ENCODE measurements at places on chromosomes 1 and 21.

- ATAC-seq = peak; percentile 97
Observed at GRCh38 chr1:49026230-49026811, 249.6 kb upstream of the BEND5 start.

DNA sequence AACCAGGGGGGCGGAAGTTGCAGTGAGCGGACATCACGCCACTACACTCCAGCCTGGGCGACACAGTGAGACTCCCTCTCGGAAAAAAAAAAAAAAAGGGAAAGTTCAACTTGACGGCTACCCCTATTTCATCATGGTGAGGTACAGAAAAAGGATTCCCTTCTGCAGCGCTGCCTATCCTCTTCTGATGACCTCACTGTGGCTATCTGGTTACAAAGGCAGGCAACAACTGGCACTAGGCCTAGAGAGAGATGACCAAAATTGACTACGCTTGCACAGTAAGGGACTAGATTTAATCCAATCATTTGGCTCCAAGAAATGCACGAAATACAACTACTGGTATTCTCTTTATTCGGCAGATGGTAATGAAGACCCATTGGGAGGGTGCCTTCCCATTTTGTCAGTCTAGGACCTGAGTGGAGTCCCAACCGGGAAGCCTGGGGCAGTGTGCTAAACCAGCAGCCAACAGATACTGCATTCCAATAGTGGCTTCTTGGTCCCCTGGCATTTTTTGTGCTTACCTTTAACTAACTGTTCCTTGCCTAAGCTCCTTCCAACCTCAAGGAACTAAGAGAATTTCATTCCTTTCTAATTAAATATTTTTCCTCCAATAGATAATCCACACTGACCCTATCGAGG lies 36.6 kb downstream of the ITPKB start:
- peak; percentile 47 for ATAC-seq

GRCh38 chr1:239814306-239814881 lies 277.3 kb upstream of the FMN2 start:
- peak; percentile 88 for ATAC-seq

- ATAC-seq = no peak
Observed at GRCh38 chr1:36790191-36790590, 244.1 kb downstream of the GRIK3 start.

DNA sequence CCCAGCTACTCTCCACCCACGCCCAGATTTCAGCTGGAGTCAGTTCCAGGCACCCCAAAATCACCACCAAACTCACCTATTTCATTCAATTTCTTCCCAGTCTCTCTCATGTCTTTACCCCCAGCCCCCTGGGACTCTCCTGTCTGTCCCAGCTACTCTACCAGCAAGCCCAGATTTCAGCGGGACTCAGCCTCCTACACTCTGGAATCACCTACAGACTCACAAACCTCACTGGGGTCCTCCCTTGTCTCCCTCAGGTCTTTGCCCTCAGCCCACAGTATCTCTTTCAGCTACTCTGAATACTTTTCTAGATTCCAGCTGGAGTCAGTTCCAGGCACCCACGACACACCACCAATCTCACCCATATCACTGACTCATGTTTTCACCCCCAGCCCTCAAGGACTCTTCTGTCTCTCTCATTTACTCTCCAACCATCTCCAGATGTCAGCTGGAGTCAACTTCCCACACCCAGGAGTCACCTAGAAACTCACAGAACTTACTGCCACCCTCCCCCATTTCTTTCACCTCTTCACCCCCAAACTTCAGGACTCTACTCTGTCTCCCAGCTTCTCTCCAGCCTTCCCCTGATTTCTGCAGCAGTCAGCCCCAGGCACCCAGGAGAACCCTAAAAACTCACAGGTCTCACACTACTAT lies 1529.3 kb upstream of the TPTE start:
- ATAC-seq = no peak

GRCh38 chr21:39645331-39645730 lies 32.6 kb downstream of the B3GALT5 start:
- ATAC-seq = no peak

DNA sequence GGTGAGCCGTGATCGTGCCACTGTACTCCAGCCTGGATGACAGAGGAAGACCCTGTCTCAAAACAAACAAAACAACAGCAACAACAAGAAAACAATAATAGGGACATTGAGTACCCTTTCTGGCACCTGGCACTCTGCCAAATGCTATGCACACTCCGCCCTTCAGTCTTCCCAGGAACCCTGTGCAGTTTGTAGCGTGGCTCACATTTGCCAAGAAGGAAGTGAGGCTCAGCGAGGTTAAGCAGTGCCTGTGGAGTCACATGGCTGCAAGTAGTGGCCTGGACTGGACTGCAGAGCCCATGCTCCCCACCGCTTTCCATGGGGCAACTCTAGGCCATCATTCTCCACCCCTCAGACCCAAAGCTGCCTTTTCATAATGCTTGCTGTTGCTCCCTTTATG lies 5.3 kb upstream of the EVA1B start:
- no peak for ATAC-seq

DNA sequence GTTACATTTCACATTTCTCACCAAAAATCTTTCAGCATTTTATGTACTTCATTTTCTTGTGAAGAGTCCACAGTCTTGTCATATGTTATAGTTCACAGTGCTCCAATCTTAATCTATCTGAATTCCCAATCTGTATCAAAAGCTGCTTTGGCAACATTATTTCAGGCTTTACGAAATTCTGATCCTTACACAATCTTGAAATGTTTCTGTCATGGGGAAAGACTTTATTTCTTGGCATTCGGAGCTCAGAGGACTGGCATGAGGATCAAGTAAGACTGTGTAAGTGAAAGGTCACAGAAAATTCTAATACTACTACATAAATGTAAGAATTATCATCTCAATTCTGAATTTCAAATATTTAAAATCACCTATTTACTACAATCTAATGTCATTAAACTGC lies 2.0 kb downstream of the USP33 start:
- ATAC-seq = no peak

GRCh38 chr1:82867781-82868180 lies 1067.0 kb downstream of the ADGRL2 start:
- no peak for ATAC-seq

DNA sequence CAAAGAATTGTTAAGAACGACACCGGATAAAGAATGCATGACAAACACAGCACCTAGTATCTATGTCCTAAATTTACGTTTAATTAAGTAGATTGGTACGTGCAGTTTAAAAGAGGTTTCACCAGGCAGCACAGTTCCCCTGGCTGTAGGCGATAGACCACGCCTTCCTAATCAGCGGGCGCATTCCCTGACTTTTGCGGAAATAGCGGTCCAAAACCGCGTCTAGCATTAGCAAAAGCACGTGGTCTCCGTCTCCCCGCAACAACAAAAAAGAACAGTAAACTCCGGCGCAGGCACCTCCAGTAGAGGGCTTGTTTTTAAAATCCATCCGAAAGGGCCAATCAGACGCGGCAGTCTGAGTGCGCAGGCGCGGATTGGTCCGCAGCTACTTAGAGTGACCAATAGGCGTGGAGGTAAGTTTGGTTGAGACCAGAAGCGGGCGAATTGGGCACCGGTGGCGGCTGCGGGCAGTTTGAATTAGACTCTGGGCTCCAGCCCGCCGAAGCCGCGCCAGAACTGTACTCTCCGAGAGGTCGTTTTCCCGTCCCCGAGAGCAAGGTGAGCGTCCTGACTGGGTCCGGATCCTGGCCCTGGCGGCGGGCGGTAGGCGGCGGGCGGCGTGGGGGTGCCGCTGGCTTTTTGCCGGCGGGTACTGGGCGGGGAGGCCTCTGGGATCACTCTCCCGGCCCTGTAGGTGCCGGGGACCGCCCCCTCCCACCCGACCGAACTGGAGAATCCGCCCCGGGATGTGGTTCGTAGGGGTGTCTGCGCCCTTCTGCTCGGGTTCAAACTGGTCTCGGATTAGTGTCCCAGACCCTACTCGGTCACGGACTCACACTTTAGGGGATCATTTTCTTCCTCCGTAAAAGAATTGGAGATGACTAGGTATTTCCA lies at the start of gene CENPF:
CENPF (plus strand) TSS at position 432 of the 894 bp plus-strand sequence. CDS start 10,560 bp downstream, outside the sequence.
- ATAC-seq = peak; percentile 98

DNA sequence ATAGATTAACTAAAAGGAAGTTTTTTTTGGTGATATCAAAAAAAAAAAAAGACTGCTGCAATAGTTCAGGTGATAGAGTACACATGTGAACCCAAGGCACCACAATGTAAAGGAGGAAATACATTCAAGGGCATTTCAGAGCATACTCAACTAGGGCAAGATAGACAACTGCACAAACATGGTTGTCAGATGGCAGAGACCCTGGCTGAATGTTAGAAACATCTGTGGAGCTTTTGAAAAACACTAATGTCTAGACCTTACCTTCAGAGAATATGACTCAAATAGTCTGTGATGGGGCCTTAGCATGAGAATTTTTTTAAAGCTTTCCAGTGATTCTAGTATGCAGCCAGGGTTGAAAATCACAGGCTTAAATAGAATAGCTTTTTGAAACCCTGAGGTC lies 173.6 kb downstream of the VAV3 start:
- no peak for ATAC-seq

GRCh38 chr1:115702959-115703358 lies 61.2 kb downstream of the VANGL1 start:
- no peak for ATAC-seq

- peak; percentile 97 for ATAC-seq
Observed at GRCh38 chr1:58848818-58849411, 65.1 kb upstream of the JUN start.

- peak; percentile 84 for ATAC-seq
Observed at GRCh38 chr21:45050797-45051489, 23.4 kb upstream of the ADARB1 start.

GRCh38 chr1:154615411-154615810 lies 7.4 kb upstream of the ADAR start:
- no peak for ATAC-seq

- peak; percentile 70 for ATAC-seq
Observed at GRCh38 chr1:12166834-12167492, at the start of gene TNFRSF1B. Gene TNFRSF1B (plus strand): TSS chr1:12166991. CDS start chr1:12167092, 101 bp downstream.

- ATAC-seq = no peak
Observed at GRCh38 chr1:4661595-4661917, 7.1 kb downstream of the AJAP1 start.

GRCh38 chr1:162195567-162195966 lies 126.1 kb downstream of the NOS1AP start:
- no peak for ATAC-seq

- ATAC-seq = peak; percentile 98
Observed at GRCh38 chr1:215845234-215845891, 278.3 kb downstream of the KCTD3 start.

DNA sequence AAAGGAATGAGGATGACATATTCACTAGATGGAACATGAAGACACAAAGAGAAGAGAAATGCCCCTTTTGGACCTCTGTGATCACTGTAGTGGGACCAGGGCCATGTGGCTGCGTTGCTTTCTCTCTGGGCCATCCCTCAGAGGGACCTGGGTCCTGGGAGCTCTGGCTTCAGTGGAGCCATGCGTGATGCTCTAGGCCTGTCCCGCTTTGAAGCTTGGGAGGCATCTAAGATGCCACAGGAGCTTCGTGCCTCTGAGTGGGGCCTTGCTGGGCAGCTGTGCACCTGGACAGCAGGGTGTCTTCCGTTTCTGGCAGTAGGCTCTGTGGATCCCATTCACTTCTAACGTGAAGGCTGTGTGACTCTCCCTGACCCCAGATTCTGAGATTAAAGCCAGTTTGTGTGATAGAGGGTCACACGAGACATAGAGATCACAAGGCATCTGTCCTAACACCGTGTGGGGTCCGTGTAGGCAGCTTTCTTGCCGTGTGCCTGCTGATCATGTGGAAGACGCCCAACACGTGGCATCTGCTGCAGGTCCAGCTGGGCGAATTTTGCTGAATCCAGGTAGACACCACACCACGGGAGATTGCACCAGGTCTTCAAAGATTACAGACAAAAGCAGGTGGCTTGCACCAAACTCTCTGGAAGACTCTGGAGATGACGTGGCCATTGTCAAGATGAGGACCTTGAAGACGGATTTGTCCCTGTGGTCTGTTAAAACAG lies 17.2 kb upstream of the PRSS38 start:
- no peak for ATAC-seq

DNA sequence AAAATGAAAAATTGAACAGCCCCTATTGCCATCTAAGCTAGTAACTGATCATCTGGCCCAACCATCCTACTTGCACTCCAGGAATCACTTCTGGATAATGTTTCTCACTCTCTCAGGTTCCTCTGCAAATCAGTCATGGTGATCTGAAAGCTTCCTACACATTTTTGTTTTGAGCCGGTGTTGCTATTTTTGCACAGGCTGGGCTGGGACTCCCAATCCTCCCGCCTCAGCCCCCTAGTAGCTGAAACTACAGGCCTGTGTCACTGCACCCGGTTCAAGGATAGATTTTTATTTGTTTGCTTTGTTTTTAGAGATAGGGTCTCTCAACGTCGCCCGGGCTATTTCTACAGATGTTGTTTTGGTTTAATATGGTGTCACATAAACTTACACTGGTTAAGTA lies 40.5 kb upstream of the HMCN1 start:
- no peak for ATAC-seq

- ATAC-seq = peak; percentile 98
Observed at GRCh38 chr1:28392027-28392652, 22.6 kb downstream of the PHACTR4 start.

DNA sequence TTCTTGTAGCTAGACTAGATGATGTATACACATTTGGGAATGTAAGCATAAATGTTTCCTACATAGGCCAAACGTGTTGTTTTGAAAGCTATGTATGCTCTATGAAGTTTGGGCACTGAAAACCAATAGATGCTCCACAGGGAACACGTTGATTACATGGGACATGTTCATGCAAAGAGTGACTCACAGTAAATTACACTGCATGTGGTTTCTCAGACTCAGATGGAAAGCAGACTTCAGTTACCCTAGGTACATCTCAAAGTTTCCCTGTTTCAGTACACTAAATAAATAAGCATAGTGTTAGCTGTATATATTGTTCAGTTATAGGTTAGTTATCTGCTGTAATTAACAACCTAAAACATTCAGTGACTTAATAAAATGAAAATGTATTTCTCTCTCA lies 301.9 kb upstream of the RUNX1 start:
- no peak for ATAC-seq

DNA sequence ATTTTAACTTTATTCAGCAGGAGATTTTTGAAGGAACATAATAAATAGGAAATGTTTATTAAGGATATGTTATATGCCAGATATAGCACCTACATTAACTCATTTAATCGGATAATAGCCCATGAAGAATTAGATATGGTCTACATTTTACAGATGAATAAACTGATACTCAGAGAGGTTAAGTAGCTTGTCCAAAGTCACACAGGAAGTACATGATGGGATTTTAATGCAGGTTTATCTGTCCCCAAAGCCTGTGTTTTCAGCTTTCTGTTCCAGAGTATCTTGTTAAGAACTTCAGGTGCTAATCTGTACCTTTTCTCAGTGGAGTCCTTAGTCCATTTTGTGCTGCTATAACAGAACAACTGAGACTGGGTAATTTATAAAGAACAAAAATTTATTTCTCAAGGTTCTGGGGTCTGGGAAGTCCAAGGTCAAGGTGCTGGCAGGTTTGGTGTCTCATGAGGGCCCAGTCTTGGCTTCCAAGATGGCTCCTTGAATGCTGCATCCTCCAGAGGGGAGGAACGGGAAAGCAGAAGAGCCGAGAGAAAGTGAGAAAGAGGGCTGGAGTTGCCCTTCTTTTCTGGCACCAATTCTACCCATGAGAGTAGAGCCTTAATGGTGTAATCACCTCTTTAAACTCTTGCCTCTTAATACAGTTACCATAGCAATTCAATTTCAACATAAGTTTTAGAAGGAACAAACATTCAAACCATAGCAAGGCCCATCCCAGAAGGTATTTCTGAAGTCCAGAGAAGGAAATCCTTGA lies 17.3 kb downstream of the C1orf21 start:
- ATAC-seq = no peak

GRCh38 chr1:57845041-57845440 lies 421.2 kb upstream of the DAB1 start:
- peak; percentile 41 for ATAC-seq

GRCh38 chr1:32311709-32312393 lies 20.0 kb downstream of the HDAC1 start:
- ATAC-seq = no peak

- ATAC-seq = no peak
Observed at GRCh38 chr1:152444045-152444444, 30.0 kb upstream of the CRNN start.
